Fibroblast of the aortic adventitia (primary cell): ENCODE measurements at places on chromosomes 12 and 14. TPM values are rescaled to one million over a fixed set of nuclear protein-coding genes. Genes with fewer than 3 reads are reported as not detected.
A peak's percentile ranks its signal among the peaks of the same experiment; 100 is the strongest.

The RNASE1 gene
- 1.7 TPM in 1 of 2 replicates, not detected in the other for total RNA-seq

The NPAS3 gene
- 0.36 and 0.65 TPM in 2 replicates for total RNA-seq

The CNTN1 gene
- total RNA-seq, result 0.27 and 0.33 TPM in 2 replicates

The ZDHHC22 gene
- total RNA-seq, result not detected in 2 replicates

DNA sequence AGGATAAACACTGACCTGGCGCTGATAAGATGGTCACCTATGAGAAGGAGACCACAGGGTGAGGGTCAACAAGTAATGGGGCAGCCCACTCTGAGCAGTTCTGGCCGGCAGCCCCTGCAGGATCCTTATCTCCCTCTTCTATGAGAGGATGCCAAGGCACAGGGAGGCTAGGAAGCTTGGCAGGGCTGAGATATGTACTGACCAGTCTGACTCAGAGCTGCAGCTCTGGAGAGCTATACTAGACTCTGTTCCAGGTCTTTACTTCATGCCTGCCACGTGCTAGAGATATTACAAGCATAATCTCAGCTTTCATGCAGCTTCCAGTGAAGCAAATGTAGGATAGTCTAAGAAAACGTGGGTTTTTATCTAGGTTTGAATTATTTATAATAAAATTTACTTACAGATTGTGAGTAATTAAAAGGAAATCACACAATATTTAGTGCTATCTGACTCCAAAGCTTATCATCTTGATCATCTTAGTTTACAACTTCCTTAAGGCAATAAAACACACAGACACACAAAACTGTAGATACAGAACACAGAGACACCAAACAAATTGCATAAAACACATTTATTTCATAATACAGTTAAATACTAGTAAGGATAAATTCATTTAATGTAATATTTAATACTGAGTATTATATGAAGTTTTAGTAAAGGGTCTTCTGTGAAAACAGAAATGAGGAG lies 32.3 kb downstream of the GIT2 start:
- DNase-seq, result peak; percentile 93

DNA sequence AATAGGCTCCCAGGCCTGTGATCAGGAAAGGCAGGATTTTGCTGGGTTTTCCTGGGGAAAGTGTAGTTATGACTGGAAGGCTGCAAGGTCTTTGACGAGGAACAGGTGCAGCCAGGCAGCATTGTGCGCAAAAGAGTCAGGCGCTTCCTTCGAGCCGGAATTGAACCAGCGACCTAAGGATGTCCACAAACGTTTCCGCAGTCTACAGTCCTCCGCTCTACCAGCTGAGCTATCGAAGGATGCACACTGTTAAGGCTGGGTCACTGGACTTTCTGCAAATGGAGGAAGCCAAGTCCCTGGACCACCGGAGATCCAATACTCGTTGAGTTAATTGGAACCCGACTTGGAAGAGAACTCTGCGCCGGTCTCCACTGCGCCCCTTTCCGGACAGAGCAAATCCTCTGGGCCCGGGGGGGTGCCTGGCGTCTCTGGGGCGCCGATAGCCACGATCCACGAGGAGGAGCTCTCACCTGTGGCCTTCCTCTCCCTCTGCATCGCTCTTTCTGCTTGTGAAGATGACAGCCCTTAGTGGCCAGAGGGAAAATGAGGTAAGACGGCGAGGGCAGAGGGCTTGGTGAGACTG lies 18.4 kb upstream of the OR6S1 start:
- no peak for DNase-seq

The TOMM20L gene
- not detected in 2 replicates for total RNA-seq

The GPRC5D gene
- total RNA-seq, result not detected in 2 replicates

- no peak for DNase-seq
Observed at GRCh38 chr12:121443911-121444841, 44.3 kb downstream of the RNF34 start.

DNA sequence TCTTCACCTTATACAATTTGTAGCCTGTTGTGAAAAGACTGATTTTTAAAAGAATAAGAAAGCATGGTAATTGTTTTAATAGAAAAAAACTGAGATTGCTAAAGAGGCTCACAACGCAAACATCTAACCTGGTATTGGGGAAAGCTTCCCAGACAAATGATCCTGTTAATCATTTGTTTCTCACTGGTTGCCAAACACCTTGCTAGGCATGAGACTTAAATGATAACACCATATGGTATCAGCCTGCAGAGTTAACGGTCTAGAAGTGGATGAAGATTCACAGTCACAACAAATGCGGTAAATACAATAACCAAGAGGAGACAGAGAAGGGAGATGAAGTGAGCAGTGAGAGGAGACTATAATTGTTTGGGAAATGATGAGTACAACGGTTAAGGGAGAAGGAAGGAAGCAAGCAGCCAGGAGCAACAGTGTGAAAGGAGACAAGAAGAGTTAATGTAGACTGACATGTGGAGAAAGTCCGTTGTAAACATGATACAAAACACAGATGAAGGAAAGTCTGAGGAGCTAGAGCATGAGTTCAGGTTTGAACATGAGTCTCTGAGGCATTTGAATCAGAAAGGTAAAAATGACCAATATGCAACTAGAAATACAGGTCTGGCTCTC lies 19.8 kb downstream of the GXYLT1 start:
- DNase-seq, result no peak

- no peak for DNase-seq
Observed at GRCh38 chr14:103279142-103280025, 54.7 kb upstream of the EIF5 start.

DNA sequence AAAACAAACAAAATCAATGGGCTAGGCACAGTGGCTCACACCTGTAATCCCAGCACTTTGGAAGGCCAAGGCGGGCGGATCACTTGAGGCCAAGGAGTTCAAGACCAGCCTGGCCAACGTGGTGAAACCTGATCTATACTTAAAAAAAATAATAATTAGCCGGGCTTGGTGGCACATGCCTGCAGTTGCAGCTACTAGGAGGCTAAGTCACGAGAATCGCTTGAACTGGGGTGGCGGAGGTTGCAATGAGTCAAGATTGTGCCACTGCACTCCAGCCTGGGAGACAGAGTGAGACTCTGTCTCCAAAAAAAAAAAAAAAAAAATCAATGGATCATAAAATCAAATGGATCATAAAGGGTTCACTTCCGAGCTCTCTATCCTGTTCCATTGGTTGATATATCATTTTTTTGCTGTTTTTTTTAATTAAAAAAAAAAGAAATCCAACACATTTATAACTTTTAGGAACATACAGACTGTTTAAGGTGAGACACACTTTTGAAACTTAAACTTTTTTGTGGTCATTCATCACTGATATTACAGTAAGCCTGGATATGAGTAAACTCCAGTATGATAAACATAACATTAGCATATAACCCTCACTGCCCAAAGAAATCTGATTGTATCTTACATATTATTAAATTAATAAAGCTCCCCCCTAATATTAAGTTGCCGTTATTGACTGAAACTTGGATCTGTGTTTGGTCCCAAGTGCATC lies 22.1 kb downstream of the MOK start:
- no peak for DNase-seq

The TTC6 gene
- 0.16 and 0.36 TPM in 2 replicates for total RNA-seq
